ENCODE measurements at places on chromosomes 5 and 9.

DNA sequence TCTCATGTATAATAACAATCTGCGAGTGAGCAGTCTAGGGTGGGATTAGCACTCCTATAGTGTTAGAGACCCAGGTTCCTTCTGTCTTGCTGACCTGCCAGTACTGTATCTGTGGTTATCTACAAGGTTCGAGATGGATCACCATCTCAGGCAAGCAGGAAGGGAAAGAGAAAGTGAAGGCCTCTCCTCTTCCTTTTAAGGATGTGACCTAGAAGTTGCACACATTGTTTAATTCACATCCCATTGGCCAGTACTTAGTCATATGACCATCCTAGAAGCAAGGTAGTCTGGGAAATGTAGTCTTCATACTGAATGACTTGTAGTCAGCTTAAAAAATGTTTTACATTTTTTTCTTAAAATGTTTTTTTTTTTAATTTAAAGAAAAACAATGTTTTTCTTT lies 168.6 kb downstream of the CARTPT start:
- peak; percentile 77 for DNase-seq

DNA sequence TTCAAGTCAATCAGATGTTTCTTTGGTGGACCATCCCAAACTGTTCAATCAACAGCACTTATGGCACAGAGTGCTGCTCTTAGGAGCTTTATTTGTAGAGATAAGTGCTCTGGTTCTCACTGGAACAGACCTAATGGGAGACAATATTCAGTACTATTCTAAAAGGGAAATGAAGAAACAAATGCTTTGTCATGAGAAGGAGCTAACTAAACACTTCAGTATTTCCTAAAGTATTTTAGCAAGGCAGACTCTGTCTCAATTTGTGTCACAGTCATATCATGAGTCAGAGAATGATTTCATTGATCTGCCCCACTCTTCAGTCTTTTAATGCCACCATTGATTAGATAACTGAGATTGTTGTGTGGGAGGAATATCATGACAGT lies 175.3 kb downstream of the SLF1 start:
- peak; percentile 19 for DNase-seq

- DNase-seq = no peak
These were observed 623 bp upstream of the OR13F1 start for GRCh38 chr9:104503440-104503839.

DNA sequence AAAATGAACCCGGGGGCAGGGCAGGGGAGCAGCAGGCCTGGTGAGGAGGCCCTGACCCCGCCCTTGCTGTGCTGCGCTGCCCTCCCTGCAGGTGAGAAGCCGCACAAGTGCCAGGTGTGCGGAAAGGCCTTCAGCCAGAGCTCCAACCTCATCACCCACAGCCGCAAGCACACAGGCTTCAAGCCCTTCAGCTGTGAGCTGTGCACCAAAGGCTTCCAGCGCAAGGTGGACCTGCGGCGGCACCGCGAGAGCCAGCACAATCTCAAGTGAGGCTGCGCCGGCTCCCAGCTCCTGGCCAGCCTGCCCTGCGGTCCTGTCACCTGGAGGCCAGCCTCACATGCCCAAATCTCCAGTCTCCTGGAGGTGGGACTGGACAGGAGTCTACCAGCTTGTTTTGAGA lies 12.3 kb downstream of the GFI1B start:
- no peak for DNase-seq

DNA sequence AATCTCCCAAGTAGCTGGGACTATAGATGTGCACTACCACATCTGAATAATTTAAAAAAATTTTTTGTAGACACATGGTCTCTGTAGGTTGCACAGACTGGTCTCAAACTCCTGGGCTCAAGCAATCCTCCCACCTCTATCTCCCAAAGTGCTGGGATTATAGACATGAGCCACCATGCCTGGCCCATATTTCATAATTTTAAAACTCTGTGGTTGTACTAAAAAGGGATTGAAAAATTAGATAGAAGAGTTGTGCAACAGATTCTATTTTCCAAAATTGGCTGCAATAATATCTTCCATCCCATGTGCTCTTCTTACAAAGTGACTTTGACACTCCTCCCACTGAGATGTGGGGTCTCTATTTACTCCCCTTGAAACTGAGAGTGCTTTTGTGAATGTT lies 7.6 kb upstream of the UHRF2 start:
- no peak for DNase-seq

GRCh38 chr5:7207979-7208378 lies 188.0 kb upstream of the ADCY2 start:
- DNase-seq = no peak

DNA sequence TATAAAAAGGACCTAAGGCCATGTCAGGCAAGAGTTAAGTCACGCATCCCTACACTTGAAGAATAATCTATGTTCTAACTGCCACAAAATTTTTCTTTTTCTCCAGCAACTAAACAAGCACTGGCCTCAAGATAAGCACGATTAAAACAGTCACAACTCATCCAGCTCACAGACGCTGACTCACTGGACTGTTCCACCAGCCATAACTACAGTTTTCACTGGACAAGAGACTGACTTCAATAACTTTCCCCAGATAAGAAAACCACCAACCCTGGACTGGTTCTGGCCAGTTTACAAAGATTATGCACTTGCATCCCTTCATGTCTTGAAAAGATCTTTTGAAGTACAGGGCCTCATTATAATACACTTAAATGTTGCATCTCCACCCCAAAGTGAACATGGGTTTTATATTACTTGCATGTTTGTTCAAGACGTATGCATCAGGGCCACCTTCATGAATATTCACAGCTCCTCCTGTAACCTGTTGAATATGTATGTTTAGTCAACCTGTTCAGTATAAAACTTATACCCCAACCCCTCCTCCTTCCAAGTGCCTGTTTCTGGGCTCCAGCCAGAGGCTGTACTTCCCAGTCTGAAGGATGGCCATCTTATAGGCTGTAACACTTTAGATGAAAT lies 129.3 kb upstream of the EPB41L4A start:
- DNase-seq = peak; percentile 79

DNA sequence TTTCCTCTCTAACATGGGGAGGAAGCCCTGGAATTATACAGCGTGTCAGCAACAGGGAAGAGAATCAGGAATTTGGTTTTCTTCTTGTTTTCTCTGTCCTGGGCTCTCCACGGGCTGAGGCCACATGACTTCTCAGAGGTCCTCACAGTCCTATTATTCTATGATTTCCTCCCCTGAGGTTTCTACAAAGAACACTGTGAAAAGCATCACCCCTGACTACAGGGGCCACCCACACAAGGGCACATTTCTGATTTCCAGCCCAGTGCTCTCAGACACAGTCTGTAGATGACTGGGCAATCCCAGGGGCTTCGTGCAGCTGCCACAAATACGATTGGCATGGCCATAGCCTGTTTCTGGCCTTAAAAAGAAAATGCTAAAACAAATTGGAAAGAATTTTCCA lies 284.9 kb downstream of the CEMIP2 start:
- DNase-seq = no peak

GRCh38 chr5:103089272-103089671 lies 30.7 kb downstream of the GIN1 start:
- no peak for DNase-seq

GRCh38 chr5:125485771-125486170 lies 739.3 kb upstream of the ZNF608 start:
- DNase-seq = no peak

DNA sequence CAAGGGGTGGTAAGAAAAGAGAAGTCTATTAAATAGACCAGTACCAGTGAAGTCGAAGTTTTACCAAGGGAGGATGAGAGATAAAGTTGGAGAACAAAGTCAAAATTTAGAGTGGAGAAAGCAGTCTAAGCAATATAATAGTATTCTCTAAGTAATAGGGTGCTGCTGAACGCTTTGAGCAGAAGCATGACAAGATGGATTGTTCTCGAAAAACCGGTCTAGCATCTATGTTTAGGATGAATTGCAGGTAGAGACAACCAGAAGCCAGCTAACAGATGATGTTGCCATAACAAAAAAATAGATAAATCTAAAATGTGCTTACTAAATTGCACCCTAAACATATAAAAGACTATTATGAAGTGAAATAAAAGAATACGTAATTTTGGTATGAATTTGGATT lies 237.0 kb downstream of the PRELID2 start:
- no peak for DNase-seq

DNA sequence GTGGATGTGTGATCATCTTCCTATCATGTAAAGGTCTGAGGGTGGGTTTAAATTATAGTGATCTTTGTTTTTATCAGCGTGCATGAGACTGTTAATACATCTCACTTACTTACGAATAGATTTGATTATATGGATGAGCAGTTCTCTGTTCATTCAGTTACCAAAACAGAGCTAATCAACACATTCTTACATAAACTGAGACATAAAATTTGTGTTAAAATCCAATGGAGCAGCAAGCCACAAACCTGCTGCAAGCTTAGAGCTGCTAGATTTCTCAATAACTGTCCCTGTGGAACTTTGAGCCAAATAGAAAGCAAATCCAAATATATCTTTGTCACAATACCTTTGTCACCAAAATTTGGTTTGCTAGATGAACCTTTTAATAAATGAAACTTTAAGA lies 50.1 kb downstream of the NUDT12 start:
- DNase-seq = peak; percentile 72

- no peak for DNase-seq
These were observed 37.8 kb downstream of the CDH10 start for GRCh38 chr5:24606971-24607370.

DNA sequence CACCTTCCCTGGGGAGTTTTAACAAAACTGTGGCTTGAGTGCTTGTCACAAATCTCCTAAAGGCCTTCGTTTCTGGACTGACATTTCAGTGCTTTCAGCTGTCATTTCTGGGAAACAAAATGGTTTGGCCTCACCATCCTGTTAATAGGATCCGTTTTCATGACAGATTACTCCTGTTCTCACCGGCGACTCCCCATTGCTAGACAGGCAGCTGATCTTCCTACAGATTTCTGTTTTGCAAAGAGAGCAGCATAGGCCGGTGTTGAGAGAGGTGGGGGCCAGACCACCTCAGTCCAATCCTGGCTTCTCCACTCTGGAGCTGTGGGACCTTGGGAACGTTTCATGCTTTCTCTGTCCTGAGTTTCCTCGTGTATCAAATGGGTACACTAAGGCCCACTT lies 75.5 kb upstream of the OTULINL start:
- no peak for DNase-seq

All from kidney tubule cell (primary cell).